Body of pancreas (tissue), 4 donors: ENCODE measurements at places on chromosomes 5 and 9.

DNA sequence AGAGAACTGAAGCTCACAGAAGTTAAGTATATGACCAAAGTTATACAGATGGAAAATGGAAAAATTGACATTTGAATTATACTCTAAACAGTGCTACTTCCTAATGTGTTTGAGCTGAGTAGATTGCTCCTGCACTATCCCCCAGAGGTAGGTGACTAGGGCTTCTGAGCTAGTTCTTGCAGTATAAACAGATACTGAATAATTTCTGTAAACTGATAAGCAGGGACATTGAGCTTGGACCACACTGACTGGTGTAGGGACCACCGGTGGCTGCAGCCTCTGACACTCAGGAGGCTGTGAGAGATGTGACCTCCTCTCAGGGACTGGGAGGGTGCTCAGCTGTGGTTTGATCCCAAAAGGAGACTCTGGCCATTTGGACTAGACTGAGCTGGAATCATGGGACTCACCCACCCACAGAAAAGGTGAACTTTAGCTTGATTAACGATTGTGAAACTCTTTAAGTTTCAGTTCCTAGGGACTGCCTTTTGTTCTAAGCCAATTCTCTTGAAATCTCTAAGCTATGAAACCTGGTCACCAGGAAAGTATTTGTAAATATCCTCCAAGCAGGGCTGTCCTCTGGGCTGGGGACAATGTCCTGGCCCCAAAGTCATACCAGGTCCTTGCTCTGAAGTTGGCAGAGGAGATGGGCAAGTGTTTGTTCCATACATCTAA lies 291.5 kb downstream of the SEC61B start:
- no peak for DNase-seq

DNA sequence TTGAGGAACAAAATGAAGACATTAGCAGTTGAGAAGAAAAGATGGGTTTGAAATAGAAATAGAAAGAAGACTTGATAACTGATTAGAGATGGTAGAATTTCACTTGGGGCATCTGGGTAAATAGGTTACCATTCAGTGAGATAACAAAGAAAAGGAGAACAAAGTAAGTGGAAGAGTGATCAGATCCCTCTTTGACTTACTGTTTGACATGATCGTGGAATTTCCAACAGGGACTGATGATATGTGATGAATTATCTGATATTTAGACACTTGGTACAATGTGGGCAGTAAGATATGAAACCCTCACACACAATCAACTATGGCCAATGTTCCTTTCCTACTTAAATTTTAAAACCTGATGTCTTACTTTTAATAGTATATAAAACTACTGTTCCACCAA lies 70.1 kb upstream of the STARD4 start:
- DNase-seq, result no peak

- peak; percentile 75 for DNase-seq
Measured at GRCh38 chr5:125198270-125198974, 452.0 kb upstream of the ZNF608 start.

DNA sequence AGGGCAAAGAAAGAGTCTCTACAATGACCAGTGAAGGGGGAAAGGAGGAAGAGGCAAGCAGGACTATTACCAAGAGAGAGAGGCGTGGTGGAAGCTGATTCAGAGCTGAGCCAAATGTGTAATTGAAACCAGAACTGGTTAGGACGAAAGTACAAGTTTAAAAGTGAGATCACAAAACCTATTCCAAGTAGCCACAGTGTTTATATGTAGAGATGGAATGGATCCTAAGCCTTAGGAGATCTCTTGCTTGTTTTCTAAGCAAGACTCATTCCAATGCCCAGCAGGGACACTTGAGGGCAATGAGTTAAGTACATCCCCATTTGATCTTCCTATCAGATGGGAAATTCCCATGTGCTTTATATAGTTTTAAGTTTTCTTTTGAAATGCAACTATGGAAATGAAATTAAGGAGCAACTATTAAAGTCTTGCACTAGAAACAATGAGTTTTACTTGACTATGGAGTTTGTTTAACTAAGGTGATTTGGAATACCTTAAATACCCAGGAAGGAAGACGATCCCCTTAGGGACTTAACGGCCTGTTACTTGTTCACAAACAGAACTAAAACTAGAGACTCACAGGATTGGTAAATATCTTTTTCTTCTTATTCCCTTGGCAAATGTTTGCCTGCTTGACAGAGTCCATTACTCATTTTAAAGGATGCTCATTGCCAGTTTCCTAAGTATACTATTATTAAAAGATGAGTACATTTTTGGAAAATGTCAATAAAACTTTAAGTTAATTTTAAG lies 51.1 kb upstream of the SNX2 start:
- DNase-seq, result no peak

DNA sequence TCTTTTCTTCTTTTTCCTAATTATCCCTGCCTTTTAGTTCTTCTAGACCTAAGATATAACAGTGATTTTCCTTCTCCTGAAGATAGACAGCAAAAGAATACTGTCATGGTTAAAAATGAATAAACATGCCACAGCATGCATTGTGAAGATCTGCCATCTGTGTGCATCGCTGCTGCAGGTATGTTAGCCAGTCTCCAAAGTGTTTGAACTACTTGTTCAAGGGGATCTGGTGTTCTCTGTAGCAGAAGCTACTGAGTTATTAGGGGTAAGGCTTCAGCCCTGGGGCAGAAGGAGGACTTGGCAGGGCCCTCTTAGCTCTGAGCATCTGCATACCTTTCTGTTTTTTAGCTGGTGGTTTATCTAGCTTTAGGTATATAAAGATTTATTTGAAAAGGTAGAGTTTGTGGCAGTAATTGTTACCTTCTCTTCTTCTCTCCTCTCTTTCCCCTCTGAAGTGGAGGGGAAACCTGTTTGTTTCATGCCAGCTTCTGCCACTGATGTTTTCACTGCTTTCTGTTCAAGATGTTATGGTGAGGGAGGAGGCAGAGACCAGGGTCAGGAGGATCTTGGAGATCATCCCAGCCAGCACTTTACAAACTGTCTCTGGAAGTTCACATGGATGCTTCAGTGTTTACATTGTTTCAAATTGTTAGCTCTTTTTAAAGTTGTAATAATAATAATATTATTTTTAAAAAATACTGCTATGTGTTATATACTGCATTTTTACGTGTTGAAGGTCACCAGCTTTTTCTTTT lies 25.2 kb downstream of the GALNT10 start:
- DNase-seq, result no peak

DNA sequence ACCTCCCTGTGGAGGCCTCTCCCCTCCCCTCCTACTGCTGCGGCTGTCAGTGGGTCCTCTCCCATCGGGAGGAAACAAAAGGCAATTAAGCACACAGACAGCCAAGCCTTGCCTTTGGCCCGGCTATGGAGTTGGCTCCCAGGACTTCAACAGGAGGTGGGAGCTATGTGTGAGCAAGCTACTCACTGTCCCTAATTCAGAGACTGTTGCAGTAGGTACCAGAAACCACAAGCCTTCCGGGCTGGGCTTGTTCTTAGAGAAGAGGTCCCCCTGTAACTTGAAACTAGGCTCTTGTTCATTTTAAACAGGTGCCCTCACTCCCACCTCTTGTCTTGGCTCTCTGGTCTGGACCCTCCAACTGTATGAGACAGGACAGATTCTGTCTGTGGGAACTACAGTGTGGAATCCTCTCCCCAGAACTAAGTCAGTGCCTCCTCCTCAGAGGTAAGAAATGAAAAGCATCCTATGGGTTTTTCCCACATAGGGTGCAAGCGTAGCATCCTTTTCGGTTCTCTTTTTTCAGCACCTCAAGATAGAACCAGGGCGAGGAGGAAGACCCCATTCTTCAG lies 561.1 kb downstream of the EBF1 start:
- no peak for DNase-seq

DNA sequence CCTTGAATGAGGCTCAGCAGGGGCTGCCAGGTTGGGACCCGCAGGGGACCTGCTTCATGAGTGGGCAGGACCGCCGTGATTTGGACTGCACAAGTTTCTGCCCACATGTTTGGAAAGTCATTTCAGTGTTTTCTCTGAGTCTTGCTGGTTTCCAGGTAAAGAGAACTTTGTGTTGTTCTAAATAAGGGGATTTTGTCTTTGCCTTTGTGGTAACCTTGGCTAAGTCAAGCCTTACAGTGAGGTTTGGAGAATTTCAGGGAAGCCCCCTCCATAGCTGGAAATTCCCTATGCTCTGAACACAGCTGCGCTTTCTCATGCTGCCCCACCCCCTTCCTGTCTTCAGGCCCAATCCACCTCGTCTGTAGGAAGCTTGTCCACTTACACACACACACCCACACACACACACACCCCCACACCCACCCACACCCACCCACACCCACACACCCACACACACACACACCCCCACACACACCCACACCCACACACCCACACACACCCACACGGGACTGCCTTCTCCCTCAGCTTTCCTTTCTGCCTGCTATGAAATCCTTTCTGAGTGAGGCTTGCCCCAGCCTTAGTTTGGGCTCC lies 270.1 kb downstream of the HSPA4 start:
- no peak for DNase-seq

DNA sequence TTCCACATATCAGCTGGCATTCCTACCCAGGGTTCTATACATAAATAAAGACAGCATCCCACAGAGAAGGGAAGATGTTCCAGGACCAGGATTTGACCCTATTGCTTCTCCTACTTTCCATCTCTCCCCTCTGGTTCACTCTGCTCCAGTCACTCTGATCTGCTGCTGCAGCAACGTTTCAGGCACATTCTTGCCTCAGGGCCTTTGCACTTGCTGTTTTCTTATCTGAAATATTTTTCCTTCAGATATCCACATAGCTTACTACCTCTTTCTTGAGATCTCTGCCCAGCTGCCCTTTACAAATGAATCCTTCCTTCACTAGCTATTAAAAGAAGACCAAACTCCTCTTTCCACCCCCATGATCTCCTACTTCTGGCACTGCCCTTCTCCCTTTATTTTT lies 204.5 kb downstream of the SPOCK1 start:
- DNase-seq, result no peak

- no peak for DNase-seq
Measured at GRCh38 chr9:38413283-38413682, 11.0 kb downstream of the IGFBPL1 start.

- DNase-seq, result no peak
Measured at GRCh38 chr5:75148051-75148450, 88.6 kb downstream of the ANKRD31 start.

- no peak for DNase-seq
Measured at GRCh38 chr9:138050472-138051330, 173.1 kb downstream of the CACNA1B start.

DNA sequence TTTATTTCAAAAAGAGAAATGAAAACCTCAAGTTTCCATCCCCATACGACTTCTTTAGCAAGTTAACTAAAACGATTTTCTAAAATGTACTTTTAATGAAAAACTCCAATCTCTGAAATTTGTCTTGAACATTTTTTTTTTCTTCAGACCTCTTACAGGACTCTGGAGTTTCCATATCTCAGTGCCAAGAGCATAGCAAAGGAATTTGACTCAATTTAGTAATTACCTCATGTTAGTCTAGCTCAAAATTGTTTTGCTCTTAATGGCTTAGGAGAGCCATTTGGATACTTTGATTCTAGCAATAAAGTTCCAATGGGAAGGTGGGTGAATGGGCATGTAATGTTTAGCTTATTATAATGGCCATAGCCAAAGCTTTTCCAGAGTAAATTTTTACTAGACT lies 26.0 kb upstream of the SPATA31D4 start:
- DNase-seq, result no peak

DNA sequence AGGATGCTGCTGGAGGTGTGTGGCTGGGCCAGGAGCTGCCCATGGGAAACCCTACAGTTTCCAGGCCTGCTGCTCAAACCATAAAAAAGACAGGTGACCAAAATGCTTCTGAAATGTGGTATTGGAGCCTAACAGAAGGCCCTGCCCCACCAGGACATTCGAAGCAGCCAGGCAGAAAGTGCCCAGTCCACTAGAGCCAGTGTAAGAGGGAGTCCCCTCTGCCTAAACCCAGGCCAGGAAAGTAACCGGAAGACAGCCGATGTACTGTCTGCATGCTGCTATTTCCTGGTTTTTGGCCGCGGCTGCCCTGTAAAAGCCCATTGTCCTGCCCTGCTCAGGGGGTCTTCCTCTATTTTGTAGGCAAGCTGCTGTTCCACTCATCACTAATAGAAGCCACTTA lies 150.7 kb upstream of the IRX2 start:
- no peak for DNase-seq

GRCh38 chr5:134020188-134020587 lies 15.4 kb upstream of the VDAC1 start:
- DNase-seq, result no peak

DNA sequence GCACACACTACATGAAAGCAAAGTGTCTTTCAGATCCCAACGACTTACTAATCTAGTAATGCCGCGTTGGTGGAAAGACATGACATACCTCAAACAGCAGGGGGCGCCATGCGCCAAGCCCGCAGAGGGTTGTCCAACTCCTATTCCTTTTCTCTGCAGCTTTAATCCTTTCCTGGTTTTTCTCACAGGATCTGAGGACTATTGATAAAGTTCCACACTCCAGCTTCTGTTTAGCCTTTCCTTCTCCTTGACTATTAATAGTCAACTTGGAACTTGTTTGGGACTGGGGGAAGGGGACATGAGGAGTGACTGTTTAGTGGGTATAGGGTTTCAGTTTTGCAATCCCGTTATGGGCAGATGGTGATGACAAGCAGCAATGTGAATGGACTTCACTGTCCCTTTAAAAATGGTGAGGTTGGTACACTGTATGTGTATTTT lies 62.9 kb downstream of the OTULIN start:
- peak; percentile 78 for DNase-seq

DNA sequence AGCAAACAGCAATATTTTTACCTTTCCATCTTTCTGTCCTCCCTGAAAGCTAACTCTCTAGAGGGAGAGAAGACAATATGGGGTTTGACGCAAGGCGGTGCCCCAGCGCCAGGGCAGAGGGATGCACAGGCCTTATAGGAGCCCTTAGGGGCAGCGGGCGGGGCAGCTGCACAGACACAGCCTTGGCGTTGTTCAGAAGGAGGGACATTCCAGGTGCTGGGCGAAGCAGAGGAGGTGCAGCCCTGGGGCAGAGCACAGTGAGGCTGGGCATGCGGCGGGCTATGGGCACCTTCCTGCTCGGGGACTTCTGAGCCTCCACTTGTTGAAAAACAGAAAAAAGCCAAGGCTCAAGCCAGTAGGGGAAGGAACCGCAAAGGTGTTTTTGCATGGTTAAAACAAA lies 33.7 kb upstream of the BICD2 start:
- no peak for DNase-seq

GRCh38 chr5:10536511-10536910 lies 27.4 kb upstream of the ANKRD33B start:
- no peak for DNase-seq

GRCh38 chr5:74251141-74252035 lies 389.1 kb downstream of the ENC1 start:
- DNase-seq, result no peak

DNA sequence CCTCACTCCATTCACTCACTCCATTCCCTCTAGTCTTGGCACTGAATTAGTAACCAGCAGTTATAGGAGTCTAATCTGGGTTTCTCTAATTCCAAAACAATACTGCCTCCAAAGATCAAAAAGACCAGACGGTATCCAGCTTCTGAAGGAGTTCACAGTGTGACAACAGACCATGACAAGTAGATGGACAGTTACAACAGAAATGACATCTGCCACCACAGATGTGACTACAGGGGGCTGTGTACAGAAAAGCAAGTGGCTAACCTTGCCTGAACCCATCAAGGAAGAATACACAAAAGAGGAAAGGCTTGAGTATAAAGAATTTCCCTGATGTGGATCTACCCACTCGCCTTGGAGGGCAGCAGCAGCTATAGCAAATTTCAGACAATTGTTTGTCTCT lies 112.4 kb downstream of the ACTL7B start:
- DNase-seq, result no peak

GRCh38 chr9:75181750-75182149 lies 93.4 kb downstream of the OSTF1 start:
- no peak for DNase-seq
